Gastrocnemius medialis (tissue), 4 donors: ENCODE measurements at places on chromosomes 4 and X.

GRCh38 chrX:43949669-43950068 lies 23.5 kb downstream of the NDP start:
- DNase-seq, result no peak

DNA sequence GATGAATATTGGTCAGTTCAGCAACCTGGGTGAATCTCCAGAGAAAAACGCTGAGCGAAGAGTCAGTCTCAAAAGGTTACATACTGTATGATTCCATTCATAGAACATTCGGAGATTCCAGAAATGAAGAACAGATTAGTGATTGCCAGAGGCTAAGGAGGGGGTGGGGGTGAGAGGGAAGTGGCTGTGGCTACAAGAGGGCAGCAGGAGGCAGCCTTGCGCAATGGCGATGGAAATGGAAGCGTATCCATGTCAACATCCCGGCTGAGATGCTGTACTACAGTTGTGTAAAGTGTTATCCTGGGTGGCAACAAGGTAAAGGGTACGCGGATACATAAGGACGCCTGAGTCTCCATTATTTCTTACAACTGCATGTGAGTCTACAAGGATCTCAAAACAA lies 18.0 kb downstream of the LYAR start:
- no peak for DNase-seq

DNA sequence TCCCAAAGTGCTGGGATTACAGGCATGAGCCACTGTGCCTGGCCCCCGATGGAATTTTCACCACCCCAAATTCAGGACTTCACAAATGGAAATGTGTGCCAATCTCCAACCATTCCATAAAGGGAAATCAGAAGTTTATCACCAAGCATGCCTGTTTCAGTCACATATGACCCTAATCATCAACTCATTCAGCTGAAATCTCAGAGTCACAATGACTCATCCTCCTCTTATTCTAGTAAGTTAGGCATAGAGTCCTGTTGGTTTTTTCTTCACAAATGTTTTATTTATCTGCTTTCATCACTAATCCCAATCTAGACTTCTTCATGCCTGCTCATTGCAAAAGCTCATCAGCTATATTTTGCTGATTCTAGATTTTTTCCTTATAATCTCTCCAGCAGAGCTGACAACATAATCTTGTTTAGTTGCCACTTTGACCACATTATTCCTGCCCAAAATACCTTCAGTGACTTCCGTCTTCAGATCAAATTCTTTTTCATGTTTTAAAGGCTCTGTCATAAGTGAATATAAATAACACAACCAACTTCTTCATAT lies 83.3 kb downstream of the SLC7A11 start:
- DNase-seq, result no peak

DNA sequence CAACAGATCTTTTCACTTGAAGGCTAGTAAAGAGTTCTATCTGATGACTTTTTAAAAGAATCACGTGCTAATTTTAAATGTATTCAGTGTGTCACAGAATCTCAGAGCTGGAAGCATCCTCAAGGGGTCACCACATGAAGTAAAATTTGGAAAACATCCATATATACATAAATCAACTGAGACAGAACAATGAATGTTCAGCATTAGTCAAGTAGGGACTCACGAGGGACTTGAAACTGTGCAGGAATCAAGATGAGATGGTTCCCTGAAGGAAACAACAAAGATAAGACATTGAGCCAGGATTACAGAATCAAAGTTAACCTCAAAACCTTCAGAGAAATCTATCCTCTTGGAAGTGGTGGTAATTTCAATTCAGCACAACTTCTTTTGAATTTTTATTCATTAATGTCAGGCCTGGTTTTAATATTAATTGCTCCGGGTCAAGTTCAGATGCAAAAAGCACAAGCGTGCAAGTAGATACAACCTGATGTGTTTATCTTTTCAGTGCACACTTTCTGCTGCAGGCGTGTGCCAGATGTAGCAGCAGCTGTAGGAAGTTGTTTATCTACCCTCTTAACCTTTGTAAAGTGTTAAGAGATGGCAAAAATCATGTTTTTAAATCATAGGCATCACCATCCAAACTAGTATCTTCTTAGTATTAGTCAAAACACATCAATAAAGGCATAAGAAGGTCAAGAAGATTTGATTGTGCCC lies 87.7 kb upstream of the SRD5A3 start:
- no peak for DNase-seq

- no peak for DNase-seq
Observed at GRCh38 chr4:29013341-29013740, 1706.8 kb upstream of the PCDH7 start.

GRCh38 chr4:87732033-87732765 lies 67.2 kb upstream of the IBSP start:
- no peak for DNase-seq

DNA sequence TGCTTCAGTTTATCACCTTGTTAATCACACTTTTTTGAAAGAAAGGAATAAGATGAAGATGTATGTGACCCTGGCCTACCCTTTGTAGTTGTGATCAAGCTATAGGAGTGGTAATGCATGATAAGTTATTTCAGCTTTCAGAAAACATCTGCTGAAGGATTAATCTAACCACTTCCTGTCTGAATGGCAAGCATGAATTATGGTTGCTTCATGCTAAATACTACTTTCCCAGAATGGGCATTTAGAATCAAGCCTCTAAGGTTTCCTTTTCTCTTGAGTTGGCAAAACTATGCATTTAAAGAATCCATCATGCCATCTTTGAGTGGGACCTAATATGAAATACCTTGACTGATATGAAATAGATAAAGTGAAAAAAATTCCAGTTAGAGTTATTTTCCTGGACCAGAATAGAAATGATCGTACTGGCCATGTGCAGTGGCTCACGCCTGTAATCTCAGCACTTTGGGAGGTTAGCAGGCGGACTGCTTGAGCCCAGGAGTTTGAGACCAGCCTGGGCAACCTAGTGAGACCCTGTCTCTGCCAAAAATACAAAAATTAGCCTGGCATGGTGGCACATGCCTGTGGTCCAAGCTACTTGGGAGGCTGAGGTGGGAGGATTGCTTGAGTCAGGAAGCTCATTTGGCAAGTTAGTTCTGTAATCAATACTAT lies 59.1 kb downstream of the ANXA3 start:
- DNase-seq, result no peak

GRCh38 chr4:146232131-146232722 lies 17.9 kb downstream of the REELD1 start:
- DNase-seq, result no peak
